ENCODE measurements at places on chromosomes 4 and X. TPM values are rescaled to one million over a fixed set of nuclear protein-coding genes. Genes with fewer than 3 reads are reported as not detected.

GUF1 gene
- polyA plus RNA-seq = 29.4 TPM

- no peak for DNase-seq
These were observed 230.2 kb upstream of the JADE1 start for GRCh38 chr4:128579154-128579853.

GRCh38 chr4:153466949-153467896, 1.1 kb downstream of the TMEM131L start:
- DNase-seq = no peak

- no peak for DNase-seq
These were observed 279.9 kb upstream of the SLIT2 start for GRCh38 chr4:19971829-19972228.

GRCh38 chrX:45329217-45329616, 128.5 kb upstream of the DIPK2B start:
- DNase-seq = no peak

Measured in muscle of arm (tissue), 14 donors.